ENCODE measurements at places on chromosomes 13 and 19.

DNA sequence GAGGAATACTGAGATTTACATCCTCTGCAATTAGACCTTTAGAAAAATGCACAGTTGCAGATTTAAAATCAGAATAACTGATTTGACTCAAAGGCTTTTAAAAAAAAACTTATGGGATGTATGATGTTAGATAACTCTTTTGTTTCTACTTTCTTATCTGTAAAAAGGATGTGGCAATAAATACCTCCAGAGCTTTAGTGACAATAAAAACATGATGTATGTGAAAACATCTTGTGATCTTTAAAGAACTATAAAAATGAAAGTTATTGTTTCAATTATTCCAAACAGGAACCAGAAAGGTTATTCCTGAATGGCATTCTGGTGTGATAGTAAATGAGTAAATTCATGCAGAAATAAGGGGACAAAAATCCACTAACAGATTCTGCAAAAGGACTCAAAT lies 2712.2 kb upstream of the PCDH20 start:
- no peak for DNase-seq

DNA sequence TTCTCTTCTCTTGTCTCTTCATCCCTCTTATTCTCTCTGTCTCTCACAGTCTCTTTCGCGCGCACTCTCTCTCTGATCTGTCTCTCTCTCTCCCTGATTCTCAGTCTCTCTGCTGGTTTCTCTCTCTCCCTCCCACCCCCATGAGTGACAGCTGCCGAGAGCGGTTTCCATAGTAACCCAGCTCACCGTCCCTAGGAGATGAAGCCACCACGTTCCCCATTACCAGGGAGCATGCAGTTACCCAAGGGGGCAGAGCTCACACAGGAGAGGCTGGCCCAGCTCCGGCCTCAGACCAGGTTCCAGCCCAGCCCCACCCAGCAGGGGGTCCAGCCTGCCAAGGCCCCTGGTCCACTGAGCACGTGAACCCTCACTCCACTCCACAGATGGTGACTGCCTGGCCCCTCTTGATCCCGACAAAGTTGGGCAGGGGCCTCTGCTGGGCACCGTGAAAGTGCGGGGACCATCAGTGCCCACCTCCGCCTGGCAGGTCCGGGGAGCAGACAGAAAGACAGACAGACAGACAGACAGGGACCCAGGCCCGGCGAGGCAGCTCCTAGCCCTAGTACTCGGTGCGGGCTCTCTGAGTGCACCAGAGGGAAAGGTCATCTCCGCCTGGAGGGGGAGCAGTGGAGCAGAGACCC lies 50.6 kb downstream of the CELF5 start:
- no peak for DNase-seq

DNA sequence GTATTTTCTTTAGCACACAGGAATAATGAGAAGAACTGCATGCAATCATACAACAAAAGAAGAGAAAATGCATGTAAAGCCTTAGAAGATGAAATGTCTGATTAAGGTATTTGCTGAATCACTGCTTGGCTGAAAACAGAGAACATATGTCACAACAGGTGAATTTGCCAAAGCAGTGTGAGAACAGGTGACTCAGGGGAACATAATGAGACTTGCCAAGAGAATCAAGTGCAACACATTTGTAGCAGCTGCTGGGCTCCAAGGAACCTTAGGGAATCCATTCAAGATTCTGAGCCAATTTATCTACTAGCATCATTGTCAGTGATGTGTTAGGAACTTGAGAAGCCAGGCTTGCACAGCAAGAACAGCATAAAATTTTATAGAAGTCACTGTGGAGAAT lies 273.1 kb downstream of the PCDH20 start:
- DNase-seq: no peak

- DNase-seq: no peak
Measured at GRCh38 chr13:44404261-44405132, 30.9 kb downstream of the SERP2 start.

GRCh38 chr13:72694314-72694713 lies 33.1 kb downstream of the MZT1 start:
- DNase-seq: no peak

GRCh38 chr13:38933786-38934185 lies 56.8 kb downstream of the STOML3 start:
- no peak for DNase-seq

- peak; percentile 52 for DNase-seq
Measured at GRCh38 chr19:40610396-40611064, 9.4 kb downstream of the LTBP4 start.

GRCh38 chr13:95722241-95722640 lies 45.3 kb downstream of the DNAJC3 start:
- no peak for DNase-seq

DNA sequence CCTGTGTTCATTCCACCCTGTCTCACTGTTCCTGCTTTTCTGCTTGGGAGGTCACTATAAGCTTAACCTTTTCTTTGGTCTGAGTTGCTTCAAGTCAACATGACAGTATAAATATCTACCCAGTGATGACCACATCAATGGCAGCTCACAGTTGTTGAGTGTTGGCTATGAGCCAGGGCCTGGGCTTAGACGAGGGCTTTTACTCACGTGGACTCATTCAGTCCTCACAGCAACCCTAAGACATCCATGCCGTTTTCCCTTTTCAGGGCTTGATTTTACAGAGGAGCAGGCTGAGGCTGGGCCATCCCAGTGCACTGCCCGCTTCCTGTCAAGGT lies 10.2 kb upstream of the CCDC97 start:
- peak; percentile 59 for DNase-seq

- DNase-seq: no peak
Measured at GRCh38 chr13:77918391-77919245, at the start of gene EDNRB. Gene EDNRB, minus strand, starts transcription at chr13:77918831. Its CDS starts 258 bp downstream, at chr13:77918573.

GRCh38 chr19:2449019-2449418 lies 7.7 kb downstream of the LMNB2 start:
- DNase-seq: no peak

DNA sequence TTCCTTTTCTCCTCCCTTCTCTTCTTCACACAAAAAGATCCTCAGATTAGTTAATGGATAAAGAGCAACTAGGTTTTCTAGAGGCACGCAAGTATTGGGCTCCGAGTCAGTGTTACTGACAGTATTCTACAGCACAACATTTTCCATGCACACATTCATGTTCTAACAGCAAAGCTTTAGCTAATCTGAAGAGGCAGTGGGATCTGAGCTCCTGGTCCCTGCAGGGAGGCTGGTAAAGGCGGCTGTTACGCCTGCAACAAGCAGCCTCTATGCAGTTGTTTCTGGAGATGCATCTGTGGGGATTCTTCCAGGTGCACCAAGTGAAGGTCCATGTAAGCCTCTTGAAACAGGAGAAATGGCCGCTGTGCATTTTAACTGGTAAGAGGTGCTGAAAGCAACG lies 143.8 kb downstream of the EFNB2 start:
- DNase-seq: no peak

- no peak for DNase-seq
Measured at GRCh38 chr13:98475522-98475921, 101.4 kb downstream of the STK24 start.

DNA sequence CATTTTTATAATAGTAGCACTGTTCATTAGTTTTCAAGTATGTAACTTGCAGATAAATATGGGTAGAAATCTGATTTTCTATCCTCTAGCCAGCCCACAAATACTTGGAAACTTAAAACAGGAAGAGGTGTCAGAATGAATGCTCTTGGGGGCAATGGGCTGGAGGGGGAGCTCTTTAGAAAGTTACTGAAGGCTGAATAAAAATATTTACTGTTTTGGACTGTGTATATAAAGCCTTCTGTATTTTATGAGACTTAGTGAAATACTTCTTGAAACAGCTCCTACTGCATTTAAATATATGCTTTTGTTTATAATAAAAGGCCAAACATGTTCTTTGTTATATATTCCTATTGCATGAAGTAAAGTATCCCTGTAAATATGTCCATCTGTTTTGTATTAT lies 138.8 kb downstream of the RGCC start:
- DNase-seq: no peak

DNA sequence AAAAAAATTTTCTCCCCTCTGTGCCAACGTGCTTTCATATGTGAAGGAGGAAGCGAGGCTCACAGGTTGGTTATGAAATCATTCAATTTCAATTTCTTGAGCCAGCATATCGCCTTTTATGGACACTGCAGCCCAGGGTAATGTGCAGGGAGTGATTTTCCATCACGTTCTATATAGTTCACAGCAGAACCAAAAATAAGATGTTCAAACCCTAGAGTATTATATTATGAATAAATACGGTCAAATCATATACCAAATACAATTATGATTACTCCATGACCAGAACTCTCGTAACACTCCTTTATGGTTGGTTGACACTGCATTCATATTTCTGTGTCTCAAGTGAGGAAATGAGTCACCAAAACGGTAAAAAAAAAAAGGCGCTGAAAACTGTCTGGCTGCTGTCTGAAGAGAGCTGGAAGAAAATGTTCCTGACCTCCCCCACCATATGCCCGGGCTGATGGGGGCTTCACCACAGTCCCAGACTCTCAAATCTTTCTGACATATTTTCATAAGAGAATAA lies 75.8 kb upstream of the UBAC2 start:
- no peak for DNase-seq

DNA sequence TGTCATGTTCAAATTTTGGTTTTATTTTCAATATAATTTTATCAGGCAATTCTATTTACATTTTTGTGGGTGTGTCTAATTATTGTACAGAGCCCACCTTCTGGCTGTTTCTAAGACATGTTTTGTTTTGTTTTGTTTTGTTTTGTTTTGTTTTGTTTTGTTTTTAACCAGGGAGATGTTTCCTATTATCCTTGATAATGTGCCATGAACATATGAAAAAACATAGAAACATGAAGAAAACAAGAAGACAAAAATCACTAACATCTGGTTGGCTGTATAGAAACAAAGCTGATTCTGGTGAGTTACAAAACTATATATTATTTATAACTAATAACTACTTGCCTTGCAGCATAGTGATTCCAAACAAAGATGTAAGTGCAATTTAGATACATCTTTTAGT lies 128.1 kb upstream of the TRPC4 start:
- DNase-seq: no peak

- DNase-seq: no peak
Measured at GRCh38 chr13:50074843-50075242, 59.6 kb downstream of the KCNRG start.

GRCh38 chr19:34503531-34504272 lies 22.1 kb downstream of the WTIP start:
- no peak for DNase-seq

- DNase-seq: no peak
Measured at GRCh38 chr19:13526552-13526951, 20.3 kb upstream of the CACNA1A start.

DNA sequence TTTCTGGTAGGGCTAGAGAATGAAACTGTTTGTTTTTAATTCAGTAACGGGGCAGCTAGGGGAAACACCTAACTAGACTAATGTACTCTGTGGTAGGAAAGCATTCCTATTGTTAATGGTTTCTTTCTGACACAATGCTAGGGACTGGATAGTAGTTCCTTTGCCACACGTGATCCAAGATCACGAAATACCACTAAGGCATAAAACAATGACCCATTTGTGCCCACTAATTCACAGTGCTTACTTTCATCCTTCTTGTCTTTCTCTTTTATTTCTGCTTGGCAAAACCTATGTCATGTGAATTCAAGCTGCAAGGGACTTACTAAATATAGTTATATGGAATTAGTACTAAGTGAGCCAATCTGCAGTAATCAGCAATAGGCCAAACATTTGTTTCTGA lies 834.1 kb upstream of the SLITRK6 start:
- no peak for DNase-seq

All from T-cell (primary cell).